ENCODE measurements at places on chromosomes 1 and 21.

DNA sequence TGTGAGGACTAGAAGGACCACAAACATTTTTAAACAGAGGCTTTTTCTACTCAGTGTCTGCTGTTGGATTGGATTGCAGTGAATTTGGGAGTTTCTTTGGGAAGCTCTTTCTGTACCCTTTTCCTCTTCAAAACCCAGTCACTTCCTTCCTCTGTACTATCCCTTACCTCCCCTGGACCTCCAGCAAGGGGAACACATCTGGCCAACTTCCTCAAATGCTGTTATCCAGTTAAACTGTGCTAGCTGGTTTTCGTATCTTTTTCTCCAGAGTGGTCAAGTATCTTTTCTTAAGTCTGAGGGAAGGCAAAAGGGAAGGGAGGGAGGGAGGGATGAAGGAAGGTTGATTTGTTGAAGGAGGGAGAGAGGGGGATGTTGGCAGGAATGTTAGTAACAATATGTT, 99.2 kb upstream of the TNR start:
- DNase-seq: no peak

DNA sequence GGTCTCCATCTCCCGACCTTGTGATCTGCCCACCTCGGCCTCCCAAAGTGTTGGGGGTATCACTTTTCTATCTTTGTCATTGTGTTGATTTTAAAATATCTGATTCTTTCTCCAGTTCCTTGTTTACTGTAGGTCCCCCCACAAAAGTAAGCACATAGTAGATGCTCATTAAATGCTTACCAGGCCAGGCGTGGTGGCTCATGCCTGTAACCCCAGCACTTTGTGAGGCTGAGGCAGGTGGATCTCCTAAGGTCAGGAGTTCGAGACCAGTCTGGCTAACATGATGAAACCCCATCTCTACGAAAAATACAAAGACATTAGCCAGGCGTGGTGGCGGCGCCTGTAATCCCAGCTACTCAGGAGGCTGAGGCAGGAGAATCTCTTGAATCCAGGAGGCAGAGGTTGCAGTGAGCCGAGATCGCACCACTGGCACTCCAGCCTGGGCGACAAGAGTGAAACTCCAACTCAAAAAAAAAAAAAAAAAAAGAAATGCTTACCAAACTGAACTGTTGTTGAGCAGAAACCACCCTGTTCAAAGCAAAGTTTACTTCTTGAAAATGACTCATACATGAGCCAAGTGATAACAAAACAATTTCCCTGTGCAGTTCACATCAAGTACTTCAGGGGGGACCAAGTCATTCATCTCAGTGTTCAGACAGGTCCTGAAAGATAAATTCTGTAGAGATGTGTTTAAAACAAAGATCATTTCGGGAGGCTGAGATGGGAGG, 24.3 kb upstream of the NID1 start:
- no peak for DNase-seq

- DNase-seq: no peak
These were observed 13.2 kb upstream of the UBE4B start for GRCh38 chr1:10019561-10019960.

GRCh38 chr1:81409262-81409661, 391.5 kb upstream of the ADGRL2 start:
- no peak for DNase-seq

DNA sequence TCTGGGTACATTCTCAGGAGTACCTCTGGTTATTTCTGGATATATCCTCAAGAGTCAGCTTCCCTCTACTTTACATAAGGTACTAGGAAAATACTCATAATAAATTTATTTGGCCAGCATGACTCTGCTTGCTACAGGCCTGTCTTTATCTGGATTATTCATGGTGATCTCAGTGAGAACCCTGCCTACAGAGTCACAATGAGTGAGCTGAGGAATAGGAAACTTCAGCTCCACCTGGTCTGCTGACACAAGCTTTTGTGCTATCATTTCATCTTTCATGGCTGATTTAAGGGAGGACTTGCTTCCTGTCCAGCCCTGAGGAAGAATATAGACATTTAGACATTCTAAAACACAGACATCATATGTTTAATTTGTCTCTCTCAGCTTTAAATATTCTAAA, 19.5 kb upstream of the SUCO start:
- no peak for DNase-seq

DNA sequence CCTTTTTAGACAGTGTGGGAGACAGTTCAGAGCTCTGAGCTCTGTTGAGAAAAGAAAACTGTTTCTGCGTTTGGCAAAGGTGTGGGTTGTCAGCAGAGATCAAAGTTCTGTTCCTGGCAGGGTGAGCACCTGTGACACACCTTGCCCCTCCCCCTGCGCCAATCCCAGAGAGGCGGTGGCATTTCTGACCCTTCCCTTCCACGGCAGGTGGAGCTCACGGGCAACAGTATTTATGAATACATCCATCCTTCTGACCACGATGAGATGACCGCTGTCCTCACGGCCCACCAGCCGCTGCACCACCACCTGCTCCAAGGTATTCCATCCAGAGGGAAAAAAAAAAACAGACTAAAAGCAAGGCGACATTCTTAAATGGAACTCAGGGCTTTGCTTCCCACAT, 20.7 kb downstream of the SIM2 start:
- DNase-seq: no peak

DNA sequence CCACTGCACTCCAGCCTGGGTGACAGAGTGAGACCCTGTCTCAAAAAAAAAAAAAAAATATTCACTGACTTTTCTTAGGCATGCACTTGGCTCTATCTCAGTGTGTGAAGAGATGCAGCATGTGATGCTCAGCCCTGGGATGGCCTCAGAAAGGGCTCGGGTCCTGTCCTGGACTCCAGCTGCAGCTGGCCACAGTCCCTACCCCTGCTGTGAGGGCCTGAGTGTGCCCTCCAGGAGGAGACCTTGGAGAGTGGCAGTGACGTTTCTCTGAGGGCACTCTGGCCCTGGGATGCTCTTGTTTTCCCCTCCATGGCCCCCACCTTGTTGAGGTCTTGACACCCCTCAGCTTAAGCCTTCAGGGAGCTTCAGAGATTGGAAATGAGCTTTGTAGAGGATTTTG, 81.9 kb upstream of the POU3F1 start:
- no peak for DNase-seq

- no peak for DNase-seq
These were observed 5.4 kb downstream of the ARHGEF10L start for GRCh38 chr1:17544776-17545350.

GRCh38 chr1:210633636-210634035, 304.9 kb downstream of the HHAT start:
- no peak for DNase-seq

- no peak for DNase-seq
These were observed 25.2 kb downstream of the FHAD1 start for GRCh38 chr1:15272009-15272781.

DNA sequence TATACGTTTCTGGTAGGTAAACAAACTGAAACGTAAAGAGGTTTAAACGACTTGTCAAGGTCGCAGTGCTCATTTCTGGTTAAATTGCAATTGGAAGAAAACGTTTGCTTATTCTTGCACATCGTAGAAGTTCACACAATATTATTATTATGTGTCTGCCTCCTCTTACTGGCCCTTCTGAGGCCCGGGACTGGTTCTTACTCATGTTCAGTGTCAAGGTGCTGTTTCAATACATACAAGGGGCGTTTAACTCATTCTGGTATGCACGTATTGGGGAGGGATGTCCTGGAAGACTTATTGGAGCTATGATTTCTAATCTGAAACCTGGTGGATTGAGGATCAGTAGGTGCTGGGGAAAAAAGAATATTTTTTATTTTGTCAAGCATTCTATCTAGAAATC, 932 bp downstream of the RPF1 start:
- DNase-seq: no peak

DNA sequence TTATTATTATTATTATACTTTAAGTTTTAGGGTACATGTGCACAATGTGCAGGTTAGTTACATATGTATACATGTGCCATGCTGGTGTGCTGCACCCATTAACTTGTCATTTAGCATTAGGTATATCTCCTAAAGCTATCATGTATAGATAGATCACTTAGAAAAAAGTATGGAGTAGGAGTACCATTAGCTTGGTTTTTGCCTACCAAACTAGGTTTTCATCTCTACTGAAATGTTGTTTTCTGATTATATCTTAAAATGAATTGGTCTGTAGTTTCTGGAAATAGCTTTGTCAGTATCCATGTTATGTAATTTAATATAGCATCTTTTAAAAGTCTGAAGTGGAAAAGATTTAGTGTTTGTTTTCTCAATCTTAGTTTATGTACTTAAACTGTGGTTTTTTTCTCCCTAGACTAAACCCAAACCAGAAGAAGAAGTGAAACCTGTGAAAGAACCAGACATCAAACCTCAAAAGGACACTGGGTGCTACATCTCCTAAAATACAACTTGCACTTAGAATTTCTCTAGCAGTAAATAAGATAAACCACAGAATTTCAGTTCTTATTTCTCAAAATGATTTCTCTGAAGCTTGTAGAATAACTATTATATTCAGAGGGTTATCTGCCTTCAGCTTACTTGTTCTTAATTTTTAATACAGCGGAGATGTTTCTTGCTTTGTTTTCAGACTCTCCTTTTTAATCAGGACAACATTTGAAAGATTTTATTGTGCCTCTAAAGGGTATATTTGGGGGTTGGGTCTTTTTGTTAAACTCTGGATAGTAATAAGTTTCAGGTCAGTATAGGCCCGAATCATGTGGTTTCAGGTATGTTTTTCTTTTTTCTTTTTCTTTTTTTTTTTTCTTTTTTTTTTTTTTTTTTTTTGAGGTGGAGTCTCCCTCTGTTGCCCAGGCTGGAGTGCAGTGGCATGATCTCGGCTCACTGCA, 4.5 kb upstream of the FAM177B start:
- DNase-seq: no peak

GRCh38 chr1:245978915-245979314, 528.2 kb downstream of the SMYD3 start:
- no peak for DNase-seq

- no peak for DNase-seq
These were observed 16.3 kb upstream of the MTARC1 start for GRCh38 chr1:220770245-220770913.

GRCh38 chr1:232045139-232045994, 418.8 kb downstream of the DISC1 start:
- DNase-seq: no peak

- DNase-seq: no peak
These were observed 84.2 kb downstream of the ERG start for GRCh38 chr21:38413958-38414548.

GRCh38 chr21:37871121-37871862, 45.0 kb downstream of the KCNJ6 start:
- DNase-seq: no peak

- DNase-seq: no peak
These were observed 12.7 kb downstream of the PAX7 start for GRCh38 chr1:18643154-18644012.

DNA sequence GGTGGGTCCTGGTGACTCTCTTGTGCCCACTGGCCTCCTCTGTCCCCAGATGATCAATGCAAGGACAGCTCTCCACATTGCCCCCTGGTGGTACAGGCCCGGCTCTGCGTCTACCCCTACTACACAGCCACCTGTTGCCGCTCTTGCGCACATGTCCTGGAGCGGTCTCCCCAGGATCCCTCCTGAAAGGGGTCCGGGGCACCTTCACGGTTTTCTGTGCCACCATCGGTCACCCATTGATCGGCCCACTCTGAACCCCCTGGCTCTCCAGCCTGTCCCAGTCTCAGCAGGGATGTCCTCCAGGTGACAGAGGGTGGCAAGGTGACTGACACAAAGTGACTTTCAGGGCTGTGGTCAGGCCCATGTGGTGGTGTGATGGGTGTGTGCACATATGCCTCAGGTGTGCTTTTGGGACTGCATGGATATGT, 10.8 kb downstream of the ADAMTSL4 start:
- no peak for DNase-seq

- DNase-seq: no peak
These were observed 85.5 kb upstream of the ATP1A1 start for GRCh38 chr1:116287341-116288200.

DNA sequence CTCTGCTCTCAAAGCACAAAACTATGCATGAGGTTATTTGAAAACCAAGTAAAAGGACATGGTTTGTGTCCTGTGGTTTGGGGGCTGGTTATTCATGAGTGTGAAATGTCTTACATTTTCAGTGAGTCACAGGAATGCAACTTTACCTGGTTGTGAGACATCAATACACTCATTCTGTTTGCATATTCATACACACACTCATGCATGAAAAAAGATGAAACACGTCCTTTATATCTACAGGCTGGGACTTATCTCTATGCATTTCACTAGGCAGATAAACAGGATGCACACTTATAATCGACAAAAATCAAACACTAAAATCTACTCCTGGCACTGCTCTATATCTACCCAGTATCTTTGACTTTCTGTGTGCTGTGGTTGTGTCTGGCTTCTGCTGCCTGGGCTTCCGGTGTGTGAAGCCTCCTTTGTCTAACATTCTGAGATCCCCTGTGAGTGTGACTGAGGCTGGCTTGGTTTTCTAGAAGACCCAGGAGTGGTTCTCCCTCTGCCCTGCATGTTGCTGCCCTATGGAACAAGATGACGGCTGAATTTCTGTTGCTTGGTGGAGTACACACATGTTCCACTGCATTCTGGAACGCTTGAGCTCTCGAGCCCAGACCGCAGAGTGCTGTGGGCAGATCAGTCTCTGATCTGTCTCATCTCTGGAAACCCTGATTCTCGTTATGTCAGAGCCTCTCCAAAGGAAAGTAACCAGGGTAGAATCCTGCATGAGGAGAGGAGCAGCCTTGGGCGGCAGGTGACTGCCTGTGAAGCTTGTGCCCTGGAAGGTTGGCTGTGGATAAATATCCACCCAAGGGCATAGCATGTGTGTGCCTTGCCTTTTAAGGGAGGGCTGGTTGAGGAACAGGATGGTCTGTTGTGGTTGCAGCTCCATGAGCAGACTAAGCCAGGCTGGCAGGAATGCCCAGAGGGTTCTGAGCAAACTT, 19.7 kb upstream of the FASLG start:
- DNase-seq: no peak

DNA sequence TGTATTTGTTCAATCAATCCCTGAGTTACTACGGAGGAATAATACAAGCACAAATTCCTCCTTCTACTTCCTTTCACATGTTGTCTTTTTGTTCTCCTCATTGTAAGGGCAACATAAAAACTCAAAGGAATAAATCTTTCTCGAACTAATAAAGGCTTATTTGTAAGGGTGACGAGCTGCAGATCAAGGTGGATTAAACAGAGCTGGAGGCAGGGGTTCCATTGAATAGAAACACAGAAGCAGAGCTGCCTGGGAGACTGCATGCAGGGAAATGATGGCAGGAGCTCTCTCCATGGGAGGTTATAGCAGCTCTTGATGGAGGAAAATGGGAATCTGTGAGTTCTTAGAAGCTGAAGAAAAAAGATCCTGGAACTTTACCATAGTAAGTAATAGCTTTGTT, 160.2 kb downstream of the CYYR1 start:
- no peak for DNase-seq

DNA sequence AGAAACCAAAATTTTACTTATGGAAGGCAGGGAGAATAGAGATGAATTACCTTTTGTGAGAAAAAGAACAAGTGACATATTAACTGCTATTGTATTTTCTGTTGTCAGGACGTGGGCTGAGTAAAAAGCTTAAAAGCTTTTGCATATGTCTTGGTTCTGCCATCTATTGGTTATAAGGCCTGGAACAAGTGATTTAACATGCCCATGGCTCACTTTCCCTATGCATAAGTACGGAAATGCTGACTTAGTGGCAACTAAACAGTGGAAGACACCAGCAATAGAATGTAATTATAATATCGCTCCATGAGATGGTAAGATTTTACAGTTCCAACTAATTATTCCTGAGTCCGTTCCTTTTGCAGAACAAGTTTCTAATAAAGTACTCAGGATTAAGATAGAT, 6.7 kb upstream of the CTSS start:
- no peak for DNase-seq
